ENCODE measurements at places on chromosomes 11 and 22.

DNA sequence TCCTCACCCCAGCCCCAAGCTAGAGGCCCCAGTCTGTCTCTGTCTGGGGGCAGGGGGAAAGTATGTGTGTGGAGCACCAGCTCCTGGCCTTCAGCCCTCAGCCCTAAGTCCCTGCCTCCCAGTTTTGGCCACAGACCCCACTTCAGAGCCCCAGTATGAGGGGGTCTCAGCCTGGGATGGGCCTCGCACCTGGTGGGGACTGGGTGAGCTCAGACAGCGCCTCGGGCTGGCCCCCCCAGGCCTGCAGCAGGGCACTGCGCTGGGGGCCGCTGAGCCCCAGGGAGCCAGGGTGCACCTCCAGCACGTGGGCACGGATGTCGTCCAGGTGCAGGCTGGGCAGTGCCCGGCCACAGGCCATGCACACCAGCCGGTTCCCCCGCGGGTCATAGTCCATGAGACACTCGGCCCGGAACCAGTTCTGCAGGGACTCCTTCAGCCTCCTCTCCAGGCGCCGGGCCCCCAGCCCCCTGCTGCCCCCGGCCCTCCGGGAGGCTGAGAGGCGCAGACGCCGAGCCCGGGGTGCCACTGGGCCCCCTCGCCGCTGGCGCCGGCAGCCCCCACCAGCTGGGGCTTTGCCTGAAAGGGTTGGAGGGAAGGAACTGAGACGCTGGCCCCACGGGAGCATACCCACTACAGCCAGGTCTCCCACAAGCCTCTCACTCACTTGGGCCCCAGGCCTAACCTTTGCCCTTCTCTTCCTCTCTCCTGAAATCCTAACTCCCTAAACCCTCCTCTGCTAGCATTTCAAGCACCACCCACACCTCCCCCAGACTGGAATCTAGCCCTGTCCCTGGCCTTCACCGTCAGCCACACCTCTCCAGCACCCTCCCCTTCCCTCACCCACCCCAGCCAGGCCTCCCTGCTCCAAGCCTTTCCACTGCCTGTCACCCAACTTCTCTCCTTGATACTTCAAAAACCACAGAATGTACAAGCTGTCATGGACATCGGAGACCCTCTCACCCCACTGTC lies 3.6 kb downstream of the ZFTA start:
- DNase-seq: no peak

DNA sequence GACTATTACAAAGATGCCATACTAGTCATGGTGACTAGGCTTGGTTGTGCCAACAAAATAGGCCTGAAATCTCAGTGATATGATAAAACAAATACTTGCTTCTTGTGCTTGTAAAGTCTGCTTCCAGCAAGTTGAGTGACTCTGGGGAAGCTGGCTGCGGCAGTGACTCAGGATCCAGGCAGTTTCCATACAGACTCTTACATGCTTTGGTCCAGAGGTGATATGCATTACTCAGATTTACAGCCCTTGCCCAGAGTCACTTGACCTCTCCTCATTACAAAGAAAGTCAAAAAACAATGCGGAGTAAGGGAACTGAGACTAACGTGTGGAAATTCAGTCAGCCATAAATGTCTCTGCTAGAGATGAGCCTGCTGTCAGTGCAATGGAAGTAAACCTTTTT lies 387.5 kb downstream of the KCNA4 start:
- no peak for DNase-seq

GRCh38 chr11:71406681-71407080 lies 41.5 kb downstream of the DHCR7 start:
- DNase-seq: no peak

- no peak for DNase-seq
Measured at GRCh38 chr11:78535027-78535426, 39.6 kb downstream of the NARS2 start.

DNA sequence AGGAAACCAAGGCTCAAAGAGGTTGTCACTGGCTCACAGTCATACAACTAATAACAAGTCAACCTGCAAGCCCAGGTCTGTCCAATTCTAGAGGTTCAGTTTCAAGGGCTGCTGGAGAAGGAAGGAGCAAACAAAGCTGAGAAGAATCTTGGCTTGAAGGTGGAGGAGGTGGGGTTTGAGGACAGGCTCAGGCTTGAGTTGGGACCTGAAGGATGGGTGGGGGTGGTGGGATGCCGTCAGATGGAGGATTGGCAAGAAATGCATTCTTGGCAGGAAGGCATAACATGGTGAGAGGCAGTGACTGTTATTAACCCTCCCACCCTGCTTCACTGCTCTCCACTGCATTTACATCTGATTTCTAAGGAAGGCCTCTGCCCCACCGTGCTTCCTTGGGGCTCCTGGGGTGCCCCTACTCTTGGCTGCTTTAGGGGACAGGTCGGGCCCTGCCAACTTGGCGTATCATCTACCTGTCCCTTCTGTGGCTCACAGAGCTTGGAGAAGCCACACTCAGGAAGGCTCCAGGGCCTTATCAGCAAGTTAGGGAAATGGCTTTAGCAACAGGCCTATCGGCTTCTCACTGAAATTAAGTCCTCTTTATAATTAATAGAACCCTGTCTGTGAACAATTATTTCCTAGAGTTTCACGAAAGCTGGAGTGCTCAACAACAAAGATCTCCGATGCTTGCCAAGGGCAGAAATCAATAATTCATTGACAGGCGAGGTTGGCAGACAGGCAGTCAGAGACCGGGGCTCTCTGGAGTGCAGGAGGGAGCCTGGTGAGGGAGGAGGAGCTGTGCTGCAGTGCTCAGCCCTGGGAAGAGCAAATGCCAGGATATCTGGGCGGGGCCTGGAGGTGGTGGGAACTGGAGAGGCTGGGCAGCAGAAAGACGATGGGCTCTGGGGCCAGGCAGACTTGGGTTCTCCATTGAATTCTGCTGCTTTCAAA lies 84.9 kb upstream of the NARS2 start:
- no peak for DNase-seq

DNA sequence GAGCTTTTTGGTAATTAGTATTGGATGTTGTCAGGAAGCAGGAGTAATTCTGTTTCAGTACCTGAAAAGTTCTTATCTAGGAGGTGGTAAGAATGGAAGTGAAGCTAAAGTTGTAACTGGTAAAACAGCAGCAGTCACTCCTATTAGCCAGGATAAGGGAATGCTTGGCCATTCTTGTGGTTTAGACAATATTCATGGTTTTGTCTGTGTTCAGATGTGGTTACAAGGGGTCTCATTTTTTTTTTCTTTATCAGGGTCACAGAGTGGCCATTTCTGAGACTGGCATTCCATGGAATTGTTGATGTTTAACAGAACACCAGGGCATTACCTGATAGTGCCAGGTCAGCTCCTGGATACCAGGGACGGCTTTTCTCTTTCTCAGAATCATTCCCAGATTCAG lies 23.8 kb downstream of the TAF1D start:
- no peak for DNase-seq

DNA sequence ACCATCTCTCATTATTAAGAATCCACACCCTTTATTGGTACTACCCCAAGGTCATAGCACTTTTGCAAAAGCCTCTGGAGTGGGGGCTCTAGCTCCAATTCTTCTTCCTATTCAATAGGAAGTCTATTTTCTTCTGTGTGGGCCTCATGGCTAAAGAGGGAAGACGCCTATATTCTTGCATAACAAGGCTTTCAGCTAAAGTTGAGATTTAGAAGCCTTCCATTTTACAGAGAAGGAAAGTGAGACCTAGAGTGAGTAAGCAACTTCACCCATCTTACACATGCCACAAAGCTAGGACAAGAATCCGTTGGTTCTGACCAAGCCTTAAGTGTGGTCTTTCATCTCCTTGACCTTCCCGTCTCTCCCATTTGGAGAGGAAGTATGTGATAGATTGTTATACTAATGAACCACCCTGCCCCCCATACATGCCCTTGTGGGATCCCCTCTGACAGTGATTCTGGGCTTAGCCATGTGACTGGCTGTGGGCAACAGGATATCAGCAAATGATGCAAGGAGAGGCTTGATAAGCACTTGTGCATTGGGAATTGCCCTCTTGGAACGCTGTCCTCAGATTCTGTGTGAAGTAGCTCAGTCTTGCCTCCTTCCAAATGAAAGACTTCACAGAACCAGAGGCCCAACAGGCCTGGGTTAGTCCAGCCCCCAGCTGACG lies 12.3 kb downstream of the BACE1 start:
- no peak for DNase-seq

All from nucleus accumbens (tissue), 56 donors.